ENCODE measurements at places on chromosomes 12 and 14.

DNA sequence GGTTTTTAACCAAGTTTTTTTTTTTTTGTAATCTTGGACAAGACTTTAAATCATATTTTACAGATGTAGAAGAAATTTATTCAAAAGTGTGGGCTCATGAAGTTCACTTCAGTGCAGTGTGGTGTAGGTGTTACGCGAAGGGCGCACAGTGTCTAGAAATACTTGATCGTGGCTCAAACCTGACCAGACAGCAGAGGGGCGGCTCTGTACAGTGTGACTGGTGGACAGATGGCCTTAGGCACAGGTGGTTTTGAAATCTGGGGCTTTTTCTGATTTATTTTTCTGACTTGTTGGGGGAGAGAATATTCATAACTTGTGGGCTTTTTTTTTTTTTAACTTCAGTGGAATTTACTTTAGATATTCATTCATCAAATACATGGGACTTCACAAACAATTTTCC is 179.2 kb downstream of the PELI2 start:
- DNase-seq: no peak

- DNase-seq: no peak
Measured at GRCh38 chr12:111425655-111426054, 19.9 kb downstream of the SH2B3 start.

DNA sequence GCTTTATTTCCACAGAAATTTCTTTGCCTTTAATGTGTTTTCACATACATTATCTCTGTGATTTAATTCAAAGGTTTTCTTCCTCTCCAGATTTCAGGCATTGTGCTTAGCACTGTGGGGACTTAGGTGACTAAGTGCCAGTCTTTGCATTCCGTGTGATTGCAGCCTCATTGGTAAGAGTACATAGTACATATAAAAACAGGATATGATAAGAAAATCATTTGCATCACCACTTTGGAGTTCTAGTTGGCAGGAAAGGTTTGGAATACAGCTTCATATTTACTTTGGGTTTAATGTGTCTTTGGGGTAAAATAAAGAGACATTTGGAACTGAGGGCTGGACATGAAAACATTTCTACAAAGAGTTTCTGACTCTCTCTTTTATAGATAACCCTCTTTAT is 37.8 kb upstream of the C12orf75 start:
- DNase-seq: no peak

DNA sequence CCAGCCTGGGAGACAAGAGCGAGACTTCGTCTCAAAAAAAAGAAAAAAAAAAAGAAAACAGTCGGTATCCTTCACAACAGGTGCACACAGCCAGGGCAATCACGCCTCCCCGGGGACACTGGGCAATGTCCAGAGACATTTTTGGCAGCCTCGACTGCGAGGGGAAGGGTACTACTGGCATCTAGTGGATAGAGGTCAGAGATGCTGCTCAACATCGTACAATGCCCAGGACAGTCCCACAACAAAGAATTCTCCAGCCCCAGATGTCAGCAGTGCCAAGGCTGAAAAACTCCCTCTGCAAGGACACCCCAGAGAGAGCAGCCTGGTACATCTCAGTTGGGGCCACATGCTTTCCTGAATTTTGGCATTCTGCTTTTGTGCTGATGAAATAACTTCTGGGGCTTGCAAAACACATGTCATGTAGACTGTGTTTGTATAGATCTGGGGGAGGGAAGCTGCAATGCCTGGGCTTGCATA is 21.5 kb downstream of the ALDH2 start:
- no peak for DNase-seq

- DNase-seq: peak; percentile 67
Measured at GRCh38 chr12:56007564-56008559, 10.8 kb downstream of the SUOX start.

DNA sequence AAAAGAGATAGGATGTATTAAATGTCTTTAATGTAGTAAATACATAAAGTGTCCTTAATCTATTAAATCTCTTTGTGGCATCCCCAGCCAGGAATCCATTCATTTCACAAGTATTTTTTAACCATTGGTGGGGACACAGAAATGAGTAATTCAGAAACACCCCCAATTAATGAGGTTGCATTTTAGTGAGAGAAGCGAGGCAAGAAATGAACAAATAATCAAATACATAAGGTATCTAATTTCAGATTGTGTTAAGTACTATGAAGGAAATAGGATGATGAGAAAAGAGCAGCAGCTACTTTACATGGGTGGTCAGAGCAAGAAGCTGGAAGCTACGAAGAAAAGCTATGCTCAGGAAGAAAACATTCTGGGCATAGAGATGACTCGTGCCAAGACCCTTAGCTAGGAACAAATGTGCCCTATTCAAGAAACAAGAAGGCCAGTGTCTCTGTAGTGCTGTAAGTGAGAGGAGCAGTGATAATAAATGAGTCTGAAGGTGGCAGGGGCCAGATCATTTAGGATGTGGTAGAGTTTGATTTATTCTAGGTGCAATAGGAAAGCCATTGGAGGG is 60.5 kb upstream of the IGF1 start:
- DNase-seq: no peak

DNA sequence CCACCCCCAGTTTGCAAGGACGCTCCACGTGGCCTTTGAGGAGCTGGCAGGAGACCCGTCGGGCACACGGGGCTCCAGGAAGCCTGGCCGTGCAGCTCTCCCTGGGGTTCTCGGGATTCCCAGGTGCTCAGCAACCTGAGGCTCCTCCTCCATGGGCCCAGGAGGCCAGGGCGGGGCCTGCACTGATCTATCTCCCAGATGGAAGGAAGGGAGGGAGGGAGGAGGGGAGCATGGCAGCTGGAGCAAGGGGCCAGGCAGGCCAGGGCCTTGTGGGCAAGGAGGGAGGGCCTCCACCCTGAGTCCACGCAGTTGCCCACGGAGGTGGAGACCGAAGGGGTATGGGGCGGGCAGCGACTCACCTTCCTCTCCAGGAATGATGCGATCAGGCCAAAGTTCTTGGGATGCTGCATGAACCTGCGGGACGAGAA is 127.3 kb downstream of the RFLNA start:
- no peak for DNase-seq

- DNase-seq: no peak
Measured at GRCh38 chr12:47268501-47269454, 189.0 kb upstream of the AMIGO2 start.

DNA sequence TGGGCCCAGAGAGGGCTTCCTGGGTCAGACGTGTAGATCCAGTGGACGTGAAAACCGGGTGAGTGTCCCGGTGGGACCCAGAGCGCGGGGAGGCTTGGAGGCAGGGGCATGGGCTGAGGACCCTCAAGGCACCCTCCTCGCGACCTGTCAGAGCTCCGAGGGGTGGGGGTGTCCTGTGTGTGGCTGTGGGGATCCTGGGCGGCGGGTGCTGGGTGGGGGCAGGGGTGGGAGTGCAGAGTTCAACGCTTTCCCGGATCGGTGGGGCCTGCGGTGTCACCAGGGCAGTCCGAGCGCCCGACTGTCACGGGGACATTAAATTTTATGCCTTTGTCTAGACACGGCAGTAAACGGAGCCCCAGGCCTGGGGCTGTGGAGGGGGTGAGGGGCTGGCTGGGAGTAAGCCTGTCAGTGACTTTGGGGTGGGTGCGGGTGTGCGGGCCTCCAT is 1.0 kb downstream of the TMEM121 start:
- no peak for DNase-seq

DNA sequence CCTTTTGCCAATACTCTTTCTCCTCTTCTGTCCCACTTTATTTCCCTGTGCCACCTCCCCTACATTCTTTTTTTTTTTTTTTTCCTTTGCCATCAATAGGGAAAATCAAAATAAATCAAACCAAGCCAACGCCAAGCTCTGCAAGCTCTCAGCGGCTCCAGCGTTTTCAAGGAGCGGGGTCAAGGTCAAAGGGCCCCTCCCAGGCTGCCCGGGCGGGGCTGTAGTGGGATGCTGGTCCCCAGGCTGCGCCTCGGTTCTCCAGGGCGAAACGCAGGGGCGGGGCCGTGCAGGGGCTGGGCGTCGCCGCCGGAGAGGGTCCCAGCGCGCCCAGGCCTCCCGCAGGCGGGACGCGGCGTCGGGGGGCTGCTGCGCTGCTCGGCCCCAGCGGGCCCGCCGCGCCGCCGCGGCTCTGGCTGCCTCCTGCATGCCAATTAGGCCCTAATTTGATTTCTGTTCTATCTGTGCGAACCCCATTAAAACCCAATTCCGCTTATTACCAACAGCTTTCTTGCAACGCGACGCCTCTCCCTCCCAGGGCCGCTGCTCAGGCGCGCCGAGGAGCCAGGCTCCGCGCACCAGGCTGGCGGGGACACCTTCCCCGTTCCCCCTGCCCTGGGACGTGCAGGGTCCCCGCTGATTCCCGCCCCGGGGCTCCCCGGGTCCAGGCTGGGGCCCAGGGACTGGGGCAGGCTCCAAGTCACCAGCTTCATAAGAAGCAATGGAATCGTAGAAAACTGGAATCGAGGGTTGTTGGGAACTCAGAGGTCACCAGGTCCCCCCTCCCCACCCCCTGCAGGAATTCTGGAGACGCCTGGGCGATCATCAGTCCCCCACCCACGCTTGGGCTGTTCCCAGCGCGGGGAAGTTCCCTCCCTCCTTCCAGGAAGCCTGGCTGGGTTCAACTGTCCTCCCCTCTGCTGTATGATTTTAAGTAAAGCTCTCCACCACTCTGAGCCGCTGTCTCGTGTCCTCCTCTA is 50.7 kb upstream of the MAP1LC3B2 start:
- no peak for DNase-seq

GRCh38 chr14:92668276-92668973 is 80.0 kb downstream of the LGMN start:
- no peak for DNase-seq

GRCh38 chr12:113137861-113138783 is 2.6 kb upstream of the RASAL1 start:
- no peak for DNase-seq

- no peak for DNase-seq
Measured at GRCh38 chr14:22692194-22692593, 48.0 kb upstream of the OR6J1 start.

GRCh38 chr14:99246536-99247097 is 25.4 kb downstream of the BCL11B start:
- DNase-seq: peak; percentile 44

DNA sequence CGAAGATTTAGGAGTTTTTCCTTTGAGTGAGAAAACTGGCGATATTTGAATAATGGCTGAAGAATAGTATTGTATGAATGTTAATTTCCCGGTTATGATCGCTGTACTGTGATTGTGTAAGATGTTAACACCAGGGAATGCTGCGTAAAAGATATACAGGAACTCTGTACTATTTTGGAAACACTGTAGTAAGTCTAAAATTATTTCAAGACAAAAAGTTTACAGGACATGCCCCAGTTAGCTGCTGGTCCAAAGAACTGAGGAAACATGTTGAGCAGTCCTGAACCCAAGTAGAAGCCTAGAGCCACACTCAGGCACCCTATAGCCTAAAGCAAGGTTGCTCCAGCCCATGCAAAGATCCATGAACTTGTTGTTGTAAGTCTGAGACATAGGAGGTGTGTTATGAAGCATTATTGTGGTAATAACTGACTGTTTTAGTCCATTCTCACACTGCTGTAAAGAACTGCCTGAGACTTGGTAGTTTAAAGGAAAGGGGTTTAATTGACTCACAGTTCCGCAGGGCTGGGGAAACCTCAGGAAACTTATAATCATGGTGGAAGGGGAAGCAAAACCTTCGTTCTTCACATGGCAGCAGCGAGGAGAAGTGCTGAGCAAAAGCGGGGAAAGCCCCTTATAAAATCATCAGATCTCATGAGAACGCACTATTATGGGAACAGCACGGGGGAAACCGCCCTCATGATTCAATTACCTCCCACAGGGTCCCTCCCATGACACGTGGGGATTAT is 99.8 kb upstream of the RESF1 start:
- DNase-seq: no peak

DNA sequence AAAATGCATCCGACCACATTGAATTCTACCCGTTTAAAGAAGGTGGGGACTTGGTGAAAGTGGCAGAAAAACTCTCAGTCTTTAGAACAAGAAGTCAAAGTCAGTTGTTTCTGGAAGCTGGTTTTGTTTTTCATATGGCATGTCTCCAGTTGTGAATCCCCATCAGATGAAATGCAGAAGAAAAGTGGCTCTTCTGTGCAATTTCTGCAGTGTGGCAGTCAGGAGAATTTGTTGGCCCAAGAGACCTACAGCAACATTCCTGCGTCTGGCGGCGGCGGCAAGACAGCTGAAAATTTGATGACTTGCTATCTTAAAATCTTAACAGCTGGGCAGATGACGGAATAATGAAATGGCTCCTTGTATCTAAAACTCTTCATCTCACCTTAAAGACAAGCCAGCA is 201.5 kb downstream of the FOXN3 start:
- DNase-seq: no peak
